Hematopoietic multipotent progenitor cell treated with erythropoietin and hydrocortisone succinate and interleukin-3 and kit ligand, for 17 days (in vitro differentiated cells): ENCODE measurements at places on chromosomes 1 and 21.

DNA sequence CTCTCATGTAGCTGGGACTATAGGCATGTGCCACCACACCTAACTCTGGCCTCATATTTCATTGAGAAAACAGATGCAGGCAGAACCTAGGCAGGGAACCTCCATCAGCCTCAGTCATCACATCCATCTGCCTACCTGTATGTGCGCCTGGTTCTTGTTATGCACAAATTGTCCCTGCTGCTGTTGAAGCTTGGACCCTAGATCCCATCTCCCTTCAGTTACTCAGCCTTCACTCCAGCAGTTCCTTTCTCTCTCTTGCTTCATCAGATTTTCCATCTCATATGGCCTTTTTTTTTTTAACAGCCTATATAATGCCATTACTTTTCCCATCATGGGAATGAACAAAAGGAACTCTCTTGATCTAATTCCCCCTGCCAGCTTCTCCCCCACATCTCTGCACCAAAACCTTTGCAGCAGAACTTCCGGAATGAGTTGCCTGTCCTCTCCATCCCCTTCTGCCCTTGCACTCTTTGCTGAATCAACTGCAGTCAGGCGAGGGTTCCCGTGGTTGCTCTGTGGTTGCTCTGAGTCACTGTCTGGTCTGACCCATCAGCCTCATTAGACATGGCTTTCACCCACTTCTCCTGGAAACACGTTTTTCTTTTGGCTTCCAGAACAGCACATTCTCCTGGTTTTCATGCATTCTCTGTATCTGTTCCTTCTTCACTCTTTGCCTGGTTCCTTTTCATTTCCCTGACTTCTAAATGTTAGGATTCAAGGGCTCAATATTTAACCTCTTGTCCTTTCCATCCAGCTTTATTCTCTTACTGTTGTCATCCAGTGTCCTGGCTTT is 41.5 kb downstream of the UBE4B start:
- DNase-seq: no peak

- no peak for DNase-seq
Observed at GRCh38 chr1:98086156-98086555, 165.3 kb upstream of the DPYD start.

DNA sequence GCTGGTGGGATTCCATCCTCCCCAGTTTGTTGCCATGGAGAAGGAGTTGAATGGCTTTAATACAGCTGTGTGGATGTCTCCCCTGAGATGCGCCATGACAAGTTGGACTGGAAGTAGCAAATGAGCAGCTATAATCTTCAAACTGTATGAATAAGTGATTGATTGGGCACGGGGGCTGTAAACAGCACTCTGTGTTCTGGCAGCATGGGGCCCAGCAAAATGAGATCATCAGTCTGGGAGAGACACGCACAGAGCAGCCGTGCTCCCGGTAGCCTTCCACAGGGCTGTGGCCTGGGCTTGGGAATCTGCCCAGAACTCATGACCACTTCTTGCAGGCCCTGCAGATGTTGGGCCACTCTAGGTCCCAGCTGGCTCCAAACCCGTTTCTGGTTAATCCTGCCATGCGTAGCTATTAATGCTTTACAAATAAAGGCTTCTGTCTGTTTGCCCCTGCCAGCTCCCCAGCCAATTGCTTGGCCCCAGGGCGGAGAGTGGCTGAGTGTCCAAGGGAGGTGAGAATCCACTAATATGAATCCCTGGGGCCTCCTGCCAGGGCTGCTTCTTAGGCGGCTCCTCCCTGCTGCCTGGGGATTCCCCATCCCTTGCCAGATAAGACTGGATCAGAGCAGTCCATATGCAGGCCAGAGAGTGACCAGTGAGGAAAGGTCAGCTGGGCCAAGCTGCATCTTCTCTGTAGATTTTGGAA is 642.9 kb downstream of the AJAP1 start:
- no peak for DNase-seq

GRCh38 chr1:79811173-79811572 is 804.6 kb upstream of the ADGRL4 start:
- DNase-seq: no peak

GRCh38 chr1:125066385-125066784 is 3881.6 kb downstream of the SRGAP2C start:
- DNase-seq: no peak

- peak; percentile 30 for DNase-seq
Observed at GRCh38 chr1:156502894-156503697, 2.5 kb upstream of the MEF2D start.

DNA sequence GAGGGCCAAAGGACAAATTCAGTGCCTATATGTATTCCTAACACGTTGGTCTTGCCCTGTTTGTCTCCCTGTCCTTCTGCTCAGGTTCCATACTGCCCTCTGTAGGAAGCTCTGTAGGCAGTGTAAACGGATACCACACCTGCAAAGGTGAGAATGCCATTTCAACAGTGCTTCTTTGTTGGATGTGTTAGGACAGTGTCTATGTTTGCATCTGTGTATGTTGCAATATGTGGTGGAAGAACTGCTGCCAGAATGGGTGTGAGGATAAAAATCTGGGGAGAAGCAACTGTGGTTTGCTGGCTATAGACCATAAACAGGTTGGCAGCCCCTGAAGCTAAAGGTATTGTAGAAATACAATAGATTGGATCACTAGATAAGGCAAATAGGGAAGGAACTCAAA is 113.1 kb upstream of the BMP8A start:
- DNase-seq: no peak

- peak; percentile 16 for DNase-seq
Observed at GRCh38 chr1:114114185-114115094, 39.2 kb downstream of the SYT6 start.

- no peak for DNase-seq
Observed at GRCh38 chr1:97042551-97042950, 321.0 kb downstream of the PTBP2 start.

DNA sequence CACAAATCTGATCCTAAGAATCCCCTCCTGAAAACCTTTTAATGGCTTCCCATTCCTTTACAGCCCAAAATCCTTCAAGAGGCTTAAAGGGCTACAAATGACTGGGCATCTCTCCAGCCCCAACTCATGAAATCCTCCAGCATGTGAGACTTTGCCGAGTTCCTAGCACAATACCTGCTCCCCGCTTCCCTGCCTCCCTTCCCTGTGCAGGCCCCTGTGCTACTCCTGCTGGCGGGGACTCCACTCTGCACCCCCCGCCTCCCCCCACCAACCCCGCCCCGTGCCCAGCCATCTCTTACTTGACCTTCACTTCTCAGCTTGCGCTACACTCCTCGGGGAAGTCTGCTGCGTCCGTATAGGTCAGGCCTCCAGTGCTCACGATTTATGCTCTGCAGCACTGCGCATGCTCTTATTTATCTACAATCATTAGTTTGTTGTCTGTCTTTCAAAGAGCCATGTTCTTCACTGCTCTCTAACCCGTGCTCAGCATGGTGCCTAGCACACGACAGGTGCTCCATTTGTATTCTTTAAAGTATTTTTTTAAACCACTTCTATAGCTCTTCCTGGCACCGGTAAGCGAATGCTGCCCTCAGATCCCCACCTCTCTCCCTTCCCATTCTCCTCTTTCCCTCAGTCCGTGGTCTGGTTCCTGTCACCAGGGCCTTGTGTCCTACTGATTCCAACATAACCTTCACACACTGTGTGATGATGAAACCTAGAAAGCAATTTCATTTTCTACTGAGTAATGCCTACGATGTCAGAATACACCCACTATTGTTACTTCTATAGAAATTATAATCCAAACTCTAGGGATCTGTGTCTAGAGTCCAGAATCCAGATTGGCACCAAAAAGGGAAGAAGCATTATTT is 37.5 kb upstream of the PLA2G2C start:
- no peak for DNase-seq

GRCh38 chr1:119771016-119771415 is 2.3 kb upstream of the HMGCS2 start:
- DNase-seq: no peak

- no peak for DNase-seq
Observed at GRCh38 chr1:8951231-8951630, 5.6 kb downstream of the CA6 start.

DNA sequence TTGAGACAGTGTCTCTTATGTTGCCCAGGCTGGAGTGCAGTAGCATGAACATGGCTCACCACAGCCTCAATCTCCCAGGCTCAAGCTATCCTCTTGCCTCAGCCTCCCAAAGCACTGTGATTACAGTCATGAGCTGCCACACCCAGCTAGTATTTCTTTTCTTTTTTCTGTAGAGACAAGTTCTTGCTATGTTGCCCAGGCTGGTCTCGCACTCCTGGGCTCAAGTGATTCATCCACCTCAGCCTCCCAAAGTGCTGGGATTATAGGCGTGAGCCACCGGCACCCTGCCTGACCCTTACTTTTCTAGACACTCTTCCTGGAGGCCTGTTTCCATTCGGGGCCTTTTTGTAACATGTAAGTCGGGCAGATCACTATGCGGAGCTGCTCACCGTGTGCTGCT is 30.1 kb upstream of the SRP9 start:
- no peak for DNase-seq

DNA sequence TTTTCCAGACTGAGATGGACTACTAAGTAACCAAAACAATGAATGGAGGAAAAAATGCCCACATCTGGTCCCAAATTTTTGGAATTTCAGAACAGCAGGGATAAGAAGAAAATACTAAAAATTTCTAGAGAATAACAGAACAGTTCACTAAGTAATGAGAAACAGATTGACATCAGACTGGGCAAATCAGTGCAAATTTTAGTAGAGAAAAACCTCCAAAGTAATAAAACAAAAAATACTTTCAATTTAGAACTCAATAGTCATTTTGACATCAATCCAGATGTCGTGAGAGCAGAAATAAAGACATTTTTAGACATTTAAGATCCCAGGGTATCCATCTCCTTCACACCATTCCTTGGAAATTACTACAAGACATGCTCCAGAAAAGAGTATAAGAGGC is 39.3 kb downstream of the CRP start:
- DNase-seq: no peak

- DNase-seq: no peak
Observed at GRCh38 chr1:1677718-1678580, 14.6 kb downstream of the SLC35E2B start.

DNA sequence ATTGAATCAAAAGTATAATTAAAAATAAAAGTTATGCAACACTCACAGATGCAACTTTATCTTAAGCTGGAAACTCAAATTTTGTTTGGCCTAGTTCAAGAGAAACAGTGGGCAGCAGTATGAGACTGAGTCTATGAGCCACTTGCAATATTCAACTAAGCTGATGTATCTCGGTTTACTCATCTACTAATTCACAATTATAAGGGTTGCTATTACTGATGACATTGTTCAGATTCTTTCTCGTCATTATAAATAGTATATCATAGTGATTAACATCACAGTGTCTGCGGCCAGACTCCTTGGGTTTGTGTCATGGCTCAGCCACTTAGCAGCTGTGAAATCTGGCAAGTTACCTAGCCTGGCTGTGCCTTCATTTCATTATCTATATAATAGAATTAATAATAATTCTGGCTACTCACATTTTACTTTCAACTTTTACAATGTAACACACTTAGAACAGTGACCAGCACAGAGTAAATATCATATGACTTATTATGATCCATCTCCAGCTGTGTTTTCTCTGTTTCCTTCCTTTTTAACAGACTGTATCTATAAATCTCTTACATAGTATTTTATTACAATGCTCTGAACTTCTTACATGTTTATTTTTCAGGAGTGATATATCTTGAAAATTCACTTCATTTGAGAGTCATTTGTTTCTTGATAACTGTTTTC is 194.3 kb upstream of the RGS18 start:
- no peak for DNase-seq
